CD8-positive, alpha-beta T cell (primary cell): ENCODE measurements at places on chromosomes 1 and 21.
A peak's percentile ranks its signal among the peaks of the same experiment; 100 is the strongest.

DNA sequence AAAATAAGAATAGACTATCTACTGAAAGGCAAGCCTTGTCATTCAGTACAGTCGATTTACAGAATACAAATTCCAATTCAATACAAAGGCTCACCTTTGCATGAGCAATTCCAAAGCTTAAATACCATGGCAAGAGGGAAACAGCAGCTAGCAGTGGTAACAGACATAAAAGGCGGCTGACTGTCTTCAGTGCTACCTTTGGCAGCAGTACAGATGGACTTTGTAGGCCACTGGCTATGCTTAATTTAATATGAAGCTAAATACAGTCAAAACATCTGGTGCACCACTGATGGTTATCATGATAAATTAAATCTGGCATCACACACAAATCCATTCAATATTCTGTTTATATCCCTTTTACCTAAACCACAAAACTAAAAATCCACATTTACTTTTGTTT is 62.4 kb downstream of the RERE start:
- DNase-seq = no peak

DNA sequence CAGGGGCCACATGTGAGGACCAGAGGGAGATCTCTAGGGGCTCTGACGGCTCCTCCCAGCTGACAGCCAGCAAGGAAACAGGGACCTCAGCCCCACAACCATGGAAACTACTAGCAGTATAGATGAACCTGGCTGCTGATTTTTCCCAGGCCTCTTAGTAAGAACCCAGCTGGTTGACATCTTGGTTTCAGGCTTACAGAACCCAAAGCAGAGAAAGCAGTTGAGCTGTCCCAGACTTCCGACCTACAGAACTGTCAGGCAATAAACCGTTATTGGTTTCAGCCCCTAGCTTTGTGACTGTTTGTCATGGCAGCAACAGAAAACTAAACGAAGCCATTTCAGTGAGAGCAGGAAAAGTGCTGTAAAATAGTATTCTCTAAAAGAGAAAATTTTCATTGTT is 36.4 kb downstream of the ETS2 start:
- DNase-seq = no peak

GRCh38 chr1:98924977-98925376 is 79.7 kb downstream of the PLPPR5 start:
- no peak for DNase-seq

DNA sequence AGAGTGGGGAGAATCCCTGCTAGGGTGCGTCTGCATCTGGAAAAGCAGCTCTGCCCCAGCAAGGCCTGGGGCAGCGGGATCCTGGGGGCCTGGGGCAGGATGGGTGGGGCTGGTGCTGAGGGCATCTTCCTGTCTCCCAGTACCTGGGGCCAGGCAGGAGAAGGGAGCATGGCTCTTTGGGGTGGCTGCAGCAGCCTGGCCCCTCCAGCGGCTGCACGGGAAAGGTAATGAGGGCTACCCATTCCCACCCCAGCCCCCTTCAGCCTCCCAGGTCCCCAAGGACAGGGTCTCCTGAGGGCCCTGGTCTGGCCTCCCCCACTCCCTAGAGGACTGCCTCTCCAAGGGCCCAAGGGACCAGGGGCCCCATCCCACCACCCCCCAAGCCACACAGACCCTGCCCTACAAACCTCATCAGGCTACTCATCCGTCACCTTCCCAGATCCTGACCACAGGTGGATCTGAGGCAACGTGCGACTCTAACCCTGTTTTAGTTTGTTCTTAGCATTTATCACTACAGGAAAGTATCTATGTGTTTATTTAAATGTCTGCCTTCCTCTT is 910 bp upstream of the ANKRD65 start:
- no peak for DNase-seq

GRCh38 chr21:45113543-45113942 is 39.2 kb downstream of the ADARB1 start:
- no peak for DNase-seq

DNA sequence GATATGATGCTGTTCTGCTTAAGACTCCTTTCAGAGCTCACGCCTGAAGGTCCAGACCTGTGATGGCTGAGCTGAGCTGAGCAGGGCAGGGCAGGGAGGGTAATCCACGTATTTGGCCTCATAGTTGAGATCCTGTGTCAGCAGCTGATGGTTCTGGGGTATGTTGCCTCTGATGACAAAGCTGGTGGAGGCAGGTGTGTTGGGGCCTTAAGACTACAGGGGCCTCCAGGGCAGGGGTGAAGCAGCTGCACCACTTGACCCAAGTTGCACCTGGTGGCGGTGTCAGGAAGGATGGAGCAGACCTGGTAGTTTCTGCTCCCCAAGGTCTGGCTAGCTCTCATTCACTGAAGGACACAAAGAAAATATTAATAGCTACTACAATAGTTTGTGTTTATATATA is 57.0 kb downstream of the FCRL5 start:
- DNase-seq = no peak

GRCh38 chr1:222904451-222904850 is 89.6 kb downstream of the DISP1 start:
- no peak for DNase-seq

GRCh38 chr1:174114788-174115448 is 44.4 kb upstream of the RABGAP1L start:
- no peak for DNase-seq

DNA sequence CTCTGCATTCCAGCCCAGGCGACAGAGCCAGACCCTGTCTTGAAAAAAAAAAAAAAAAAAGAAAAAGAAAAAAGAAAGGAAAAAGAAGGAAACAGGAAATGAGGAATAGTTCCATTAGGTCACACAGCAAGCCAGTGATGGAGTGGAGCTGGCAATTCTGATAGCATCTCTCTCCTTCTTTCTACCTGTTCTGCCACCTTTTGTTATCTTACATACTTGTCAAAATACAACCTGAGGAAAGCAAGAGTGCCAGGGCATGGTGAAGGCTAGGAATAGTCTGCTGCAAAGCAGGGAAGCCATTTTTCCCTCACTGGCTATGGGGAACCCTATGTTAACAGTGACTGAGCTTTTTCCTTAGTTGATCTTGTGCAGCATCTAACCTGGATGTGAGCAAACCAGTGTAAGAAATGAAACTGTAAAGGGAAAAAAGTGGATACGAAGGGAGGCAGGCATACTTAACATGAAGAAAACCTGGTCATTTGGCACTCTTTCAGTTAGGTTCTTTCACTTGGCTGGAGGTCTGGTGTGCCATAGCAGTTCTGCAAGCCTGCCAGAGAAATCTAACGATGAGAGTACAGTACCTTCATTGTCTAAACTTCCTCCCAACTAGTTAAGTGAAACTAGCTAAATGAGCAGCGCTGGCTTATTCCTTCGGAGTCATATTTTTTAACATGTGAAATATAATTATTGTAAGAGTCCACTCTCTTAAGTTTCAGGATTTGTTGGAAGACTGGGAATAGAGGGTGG is 17.9 kb upstream of the THEM5 start:
- no peak for DNase-seq

DNA sequence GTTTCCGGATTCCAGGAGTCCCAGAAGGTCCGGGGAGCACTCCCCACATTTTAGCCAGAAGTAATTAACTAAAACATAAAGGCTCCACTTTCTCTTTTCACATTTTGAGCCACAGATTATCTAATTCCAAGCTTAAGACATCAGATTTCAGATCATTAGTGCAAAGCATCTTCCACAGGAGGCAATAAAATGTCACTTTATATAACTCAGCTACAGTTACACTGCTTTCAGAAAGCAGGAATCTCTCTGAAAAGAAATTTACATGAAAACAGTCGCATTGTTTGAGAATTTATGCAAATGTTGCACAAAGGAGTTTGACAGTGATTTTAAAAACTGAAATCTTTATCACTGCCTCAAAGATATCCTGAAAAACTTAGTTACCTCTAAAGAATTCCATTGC is 99.7 kb downstream of the LMO4 start:
- no peak for DNase-seq

- DNase-seq = no peak
Measured at GRCh38 chr1:162596514-162597170, 35.1 kb downstream of the UAP1 start.

- no peak for DNase-seq
Measured at GRCh38 chr1:241611063-241611462, 29.1 kb downstream of the CHML start.

- peak; percentile 68 for DNase-seq
Measured at GRCh38 chr21:36135391-36136102, 668 bp downstream of the CBR3 start.

- no peak for DNase-seq
Measured at GRCh38 chr1:204662530-204662929, 23.0 kb downstream of the LRRN2 start.

DNA sequence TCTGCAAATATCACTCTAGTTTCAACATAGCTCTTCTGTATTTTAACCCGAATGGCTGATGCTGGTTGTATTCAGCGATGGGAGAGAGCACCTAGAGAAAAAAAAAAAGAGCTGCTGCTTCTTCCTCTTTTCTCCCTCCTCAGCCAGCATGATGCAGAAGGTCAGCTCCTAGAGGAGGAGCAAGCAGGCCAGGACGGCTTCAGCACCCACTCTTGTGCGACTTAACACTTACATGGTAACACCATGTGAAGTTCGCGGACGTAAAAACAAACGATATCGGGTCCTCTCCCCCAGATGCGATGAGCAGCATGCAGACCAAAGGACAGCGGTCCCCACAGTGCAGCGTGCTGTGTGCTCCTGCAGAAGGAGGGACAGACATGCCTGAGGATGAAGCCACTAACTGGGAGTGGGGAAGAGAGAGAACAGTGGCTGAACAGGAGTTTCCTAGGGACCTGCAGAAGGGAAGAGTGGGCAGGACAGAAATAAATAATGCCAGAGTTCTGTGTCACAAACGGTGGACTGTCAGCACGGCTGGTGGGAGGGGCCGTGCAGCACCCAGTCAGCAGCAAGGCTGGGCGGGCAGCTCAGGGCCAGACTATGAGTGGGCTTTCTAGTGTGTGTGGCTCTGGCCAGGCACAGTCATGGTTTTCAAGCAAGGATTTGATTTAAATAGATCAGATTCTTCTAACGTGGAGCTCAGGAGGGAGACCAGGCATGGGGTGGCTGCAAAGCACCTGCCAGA is 11.4 kb upstream of the B3GALT5 start:
- no peak for DNase-seq

DNA sequence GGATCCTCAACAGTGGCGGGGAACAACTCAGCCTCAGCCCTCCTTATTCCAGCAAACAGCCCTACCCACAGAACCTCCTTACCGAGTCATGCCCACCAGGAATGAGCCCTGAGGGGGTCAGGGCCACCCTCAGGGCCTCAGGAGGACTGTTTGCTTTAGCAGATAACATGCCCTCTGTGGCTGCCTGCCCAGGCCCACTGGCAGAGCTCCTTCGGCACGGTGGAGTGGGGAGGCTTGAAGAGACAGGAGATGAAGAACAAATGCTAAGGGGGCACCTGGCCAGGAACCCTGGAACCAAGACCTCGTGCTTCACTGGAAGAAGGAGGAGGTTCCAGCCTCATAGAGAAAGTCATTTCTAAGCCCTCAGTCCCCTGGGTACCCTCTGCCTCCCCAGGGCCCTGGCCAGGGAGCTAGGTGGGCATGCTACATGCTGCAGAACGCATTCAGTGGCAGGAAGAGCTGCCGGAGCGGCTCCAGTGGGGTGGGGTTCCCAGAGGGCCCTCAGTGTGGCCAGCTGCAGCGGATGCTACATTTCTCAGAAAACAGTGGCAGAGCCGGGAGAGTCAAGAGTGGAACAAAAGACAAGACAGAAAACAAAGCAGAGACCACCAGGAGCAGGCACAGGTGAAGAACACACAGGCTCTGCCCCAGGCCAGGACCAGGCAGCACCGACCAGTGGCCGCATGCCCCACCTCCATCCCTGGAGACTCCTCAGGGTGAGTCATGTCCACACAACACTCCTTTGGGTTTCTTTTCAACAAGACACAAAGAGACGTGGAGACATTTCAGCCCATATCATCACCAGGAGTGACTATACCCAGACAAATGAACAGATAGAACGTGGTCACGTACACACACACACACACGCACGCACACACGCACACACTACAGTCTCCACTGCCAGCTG is 39.8 kb downstream of the RIMS3 start:
- DNase-seq = no peak

DNA sequence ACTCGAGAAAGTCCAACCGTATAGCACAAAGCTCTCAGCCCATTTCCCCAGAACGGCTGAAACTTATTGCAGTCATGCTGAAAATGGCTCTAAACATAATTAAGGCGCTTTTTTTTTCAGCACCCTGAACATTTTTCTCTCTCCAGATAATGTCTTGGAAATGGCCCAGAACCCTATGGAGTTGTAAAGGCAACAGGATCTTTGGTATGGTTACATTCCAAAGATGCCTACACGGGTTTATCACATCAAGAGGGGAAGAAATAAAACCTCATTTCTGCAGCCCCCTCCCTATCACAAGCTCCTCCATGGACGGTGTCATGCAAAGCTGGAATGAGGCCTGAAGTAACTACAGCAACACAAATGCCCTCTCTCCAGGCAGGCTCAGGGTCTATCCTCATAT is 126.4 kb upstream of the GALNT2 start:
- no peak for DNase-seq

DNA sequence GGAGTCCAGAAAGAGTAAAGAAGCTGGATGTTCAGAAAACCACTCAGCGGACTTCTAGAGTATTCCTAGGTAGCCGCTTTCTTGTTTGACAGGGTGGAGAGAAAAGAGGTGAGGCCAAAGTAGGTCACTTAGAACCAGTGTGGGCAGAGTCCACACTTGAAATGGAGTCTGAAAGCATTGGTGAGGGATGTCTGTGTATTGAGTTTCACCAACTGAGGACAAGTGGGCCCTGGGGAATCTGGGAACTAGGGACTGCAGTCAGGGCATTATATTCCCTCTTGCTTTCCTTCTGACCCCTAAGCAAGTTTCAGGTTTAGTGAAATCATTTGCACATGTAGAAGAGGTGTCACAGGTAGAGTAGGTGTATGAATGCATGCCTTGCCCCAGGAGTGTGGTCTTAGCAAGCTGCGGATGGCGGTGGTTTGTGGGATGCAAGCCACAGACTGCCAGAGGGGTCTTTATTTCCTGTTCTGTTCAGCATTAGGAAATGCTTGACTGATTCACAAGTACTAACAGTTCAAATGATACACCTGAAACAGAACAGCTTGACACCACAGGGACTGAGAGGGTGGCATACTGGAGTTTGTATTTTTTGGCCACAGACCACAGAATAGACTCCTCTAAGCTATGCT is 1.1 kb upstream of the GNG12 start:
- DNase-seq = no peak

- no peak for DNase-seq
Measured at GRCh38 chr1:176733661-176734060, 270.7 kb downstream of the PAPPA2 start.

GRCh38 chr1:163071405-163072255 is 2.5 kb downstream of the RGS4 start:
- peak; percentile 9 for DNase-seq

GRCh38 chr1:102937401-102937800 is 170.9 kb downstream of the COL11A1 start:
- no peak for DNase-seq

GRCh38 chr1:78516716-78517115 is 25.9 kb downstream of the PTGFR start:
- no peak for DNase-seq

DNA sequence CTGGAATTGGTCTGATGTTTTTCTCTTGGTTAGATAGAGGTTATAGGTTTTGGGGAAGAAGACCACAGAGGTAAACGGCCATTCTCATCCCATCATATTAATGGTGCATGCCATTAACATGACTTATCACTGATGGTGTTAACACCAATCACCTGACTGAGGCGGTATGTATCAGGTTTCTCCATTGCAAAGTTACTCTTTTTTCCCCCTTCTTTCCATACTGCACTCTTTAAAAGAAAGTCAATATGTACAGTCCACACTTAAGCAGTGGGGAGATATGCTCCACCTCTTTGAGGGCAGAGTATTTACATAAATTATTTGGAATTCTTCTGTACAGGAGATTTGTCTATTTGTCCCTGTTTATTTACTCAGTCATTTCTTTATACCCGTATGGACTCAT is 35.7 kb upstream of the OSBPL9 start:
- DNase-seq = no peak
